HT1080 (cell line): ENCODE measurements at places on chromosomes 5 and 9. TPM values are rescaled to one million over a fixed set of nuclear protein-coding genes. Genes with fewer than 3 reads are reported as not detected.

The TXNDC8 gene
- total RNA-seq, result not detected in 2 replicates

- peak; percentile 74 for DNase-seq
Measured at GRCh38 chr5:5271786-5272321, 131.7 kb downstream of the ADAMTS16 start.

GRCh38 chr5:66519626-66520025 is 76.6 kb upstream of the MAST4 start:
- peak; percentile 17 for DNase-seq

DNA sequence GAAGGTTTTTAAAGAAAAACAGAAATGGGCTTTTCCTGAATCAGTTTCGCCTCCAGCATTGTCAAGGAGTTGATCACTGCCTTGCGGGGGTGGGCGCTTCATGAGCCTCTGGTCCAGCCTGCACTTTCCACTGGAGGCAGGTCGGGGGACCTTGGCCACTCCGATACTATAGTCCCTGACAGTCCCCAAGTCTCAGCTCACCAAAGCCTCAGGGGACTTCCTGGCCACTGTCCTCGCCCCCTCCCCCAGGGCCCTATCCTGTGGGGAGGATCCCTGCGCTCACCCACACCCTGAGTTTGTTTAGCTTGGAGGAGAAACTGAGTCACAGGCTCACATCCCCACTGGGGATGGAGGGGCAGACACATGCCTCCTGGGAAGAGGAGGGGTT is 1.4 kb downstream of the SLC6A19 start:
- DNase-seq, result no peak

DNA sequence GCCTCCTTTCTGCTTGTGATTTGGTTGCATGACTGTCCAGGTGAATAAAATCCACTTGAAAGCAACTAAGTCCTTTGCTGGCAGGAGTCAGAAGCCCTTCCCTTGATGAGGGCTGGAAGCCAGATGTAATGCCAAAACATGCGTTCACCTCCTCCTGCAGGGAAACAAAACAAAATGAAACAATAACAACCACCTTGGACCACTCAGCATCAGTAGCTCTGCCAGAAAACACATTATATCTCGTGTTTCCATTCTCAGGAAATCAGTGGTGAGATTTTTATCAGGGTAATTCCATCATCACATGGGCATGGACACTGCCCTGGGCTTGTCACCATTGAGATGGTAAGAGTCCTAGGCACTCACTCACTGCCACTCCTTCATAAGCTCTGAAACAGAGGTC is 350.3 kb upstream of the ACTBL2 start:
- no peak for DNase-seq

The NPR3 gene
- 0.29 and 0.50 TPM in 2 replicates for total RNA-seq

- DNase-seq, result no peak
Measured at GRCh38 chr9:110538647-110539041, 40.9 kb downstream of the SVEP1 start.

- DNase-seq, result peak; percentile 56
Measured at GRCh38 chr9:86341007-86341491, 13.2 kb downstream of the TUT7 start.

DNA sequence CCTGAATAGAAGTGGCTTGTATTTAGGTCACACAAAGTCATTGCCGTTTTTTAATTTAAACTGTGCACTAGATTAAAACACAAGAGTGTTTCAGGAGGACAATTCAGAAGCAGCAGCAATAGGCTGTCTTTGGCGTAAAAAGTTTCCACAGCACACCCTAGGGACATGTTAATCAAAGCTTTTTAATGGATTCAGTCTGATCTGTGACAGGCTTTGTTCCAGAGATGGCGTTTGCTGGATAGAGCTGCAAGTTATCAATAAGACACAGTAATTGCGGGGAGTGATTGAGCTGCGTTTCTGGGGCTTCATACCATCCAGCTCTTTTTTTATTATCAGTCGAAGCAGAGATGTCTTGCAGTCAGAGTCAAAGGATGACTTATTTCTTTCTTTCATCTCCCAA is 300.3 kb downstream of the ZNF608 start:
- DNase-seq, result no peak

DNA sequence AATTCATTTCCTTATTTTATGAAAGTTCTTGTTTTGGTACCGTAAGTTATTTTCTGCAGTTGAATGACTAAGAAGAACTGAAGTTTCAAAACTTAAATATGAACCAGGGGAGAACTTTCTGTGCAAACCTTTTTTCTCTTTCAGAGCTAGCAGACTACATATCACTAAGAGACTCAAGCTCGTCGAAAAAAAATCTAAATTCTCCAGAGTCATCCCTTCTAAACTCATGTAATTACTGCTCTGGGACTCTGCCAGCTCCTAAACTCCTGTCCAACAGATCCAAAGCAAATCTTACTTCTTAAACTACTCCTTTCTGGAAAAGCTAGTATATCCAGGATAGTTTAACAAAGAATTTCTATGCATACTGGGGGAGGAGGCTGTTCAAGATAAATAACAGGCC is 87.0 kb upstream of the NR5A1 start:
- no peak for DNase-seq

The NR4A3 gene
- total RNA-seq, result 0.03 and 0.23 TPM in 2 replicates

The SOHLH1 gene
- total RNA-seq, result 0.23 TPM in 1 of 2 replicates, not detected in the other

- no peak for DNase-seq
Measured at GRCh38 chr9:134318941-134319305, 7.3 kb upstream of the RXRA start.

- DNase-seq, result no peak
Measured at GRCh38 chr5:138543730-138544104, 681 bp upstream of the ETF1 start.

The ZNF484 gene
- total RNA-seq, result 4.9 and 5.5 TPM in 2 replicates

- no peak for DNase-seq
Measured at GRCh38 chr9:73183917-73184861, 32.5 kb downstream of the ANXA1 start.

DNA sequence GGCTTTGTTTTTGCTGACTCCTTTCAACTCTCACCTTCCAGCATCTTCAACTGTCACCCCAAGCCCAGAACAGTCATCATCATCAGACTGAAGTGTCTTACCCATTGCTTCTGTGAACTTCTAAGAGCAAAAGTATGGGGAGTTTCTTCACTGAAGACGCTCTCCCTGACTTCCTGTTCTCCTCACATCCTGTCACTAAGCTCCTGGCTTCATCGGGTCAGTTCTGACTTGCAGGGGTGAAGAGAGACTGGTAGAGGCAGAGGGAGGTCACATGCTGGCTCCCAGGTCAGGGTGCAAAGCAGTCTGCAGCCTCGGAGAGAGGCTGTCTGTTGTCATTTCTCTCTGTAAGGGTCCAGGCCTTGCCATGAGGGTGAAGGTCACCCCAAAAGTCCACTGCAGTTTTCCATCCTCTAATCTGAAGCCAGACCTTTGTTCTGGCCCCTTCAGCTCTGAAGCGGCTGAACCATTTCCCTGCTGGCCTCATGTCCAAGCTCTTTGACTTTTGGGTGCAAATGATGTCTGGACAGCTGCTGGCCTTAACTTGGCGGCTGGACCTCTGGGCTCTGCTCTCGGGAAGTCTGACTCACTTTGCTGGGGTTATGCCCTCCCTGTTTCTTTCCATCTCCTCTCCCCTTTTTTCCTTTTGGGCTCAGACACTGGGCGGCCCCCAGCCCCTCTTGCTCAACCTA is 305.0 kb downstream of the RAB3C start:
- no peak for DNase-seq

DNA sequence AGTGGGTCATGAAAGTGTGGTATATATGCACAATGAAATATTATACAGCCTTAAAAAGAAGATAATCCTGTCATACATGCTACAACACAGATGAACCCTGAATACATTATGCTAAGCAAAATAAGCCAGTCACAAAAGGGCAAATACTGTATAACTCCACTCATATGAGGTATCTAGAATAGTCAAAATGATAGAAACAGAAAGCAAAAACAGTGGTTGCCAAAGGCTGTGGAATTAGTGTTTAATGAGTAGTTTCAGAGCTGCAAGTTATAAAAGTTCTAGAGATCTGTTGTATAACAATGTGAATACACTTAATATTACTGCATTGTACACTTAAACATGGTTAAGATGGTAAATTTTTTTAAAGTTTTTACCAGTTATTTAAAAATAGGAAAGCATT is 135.0 kb downstream of the OXCT1 start:
- DNase-seq, result no peak

GRCh38 chr5:139708434-139708861 is 60.3 kb downstream of the CXXC5 start:
- no peak for DNase-seq

DNA sequence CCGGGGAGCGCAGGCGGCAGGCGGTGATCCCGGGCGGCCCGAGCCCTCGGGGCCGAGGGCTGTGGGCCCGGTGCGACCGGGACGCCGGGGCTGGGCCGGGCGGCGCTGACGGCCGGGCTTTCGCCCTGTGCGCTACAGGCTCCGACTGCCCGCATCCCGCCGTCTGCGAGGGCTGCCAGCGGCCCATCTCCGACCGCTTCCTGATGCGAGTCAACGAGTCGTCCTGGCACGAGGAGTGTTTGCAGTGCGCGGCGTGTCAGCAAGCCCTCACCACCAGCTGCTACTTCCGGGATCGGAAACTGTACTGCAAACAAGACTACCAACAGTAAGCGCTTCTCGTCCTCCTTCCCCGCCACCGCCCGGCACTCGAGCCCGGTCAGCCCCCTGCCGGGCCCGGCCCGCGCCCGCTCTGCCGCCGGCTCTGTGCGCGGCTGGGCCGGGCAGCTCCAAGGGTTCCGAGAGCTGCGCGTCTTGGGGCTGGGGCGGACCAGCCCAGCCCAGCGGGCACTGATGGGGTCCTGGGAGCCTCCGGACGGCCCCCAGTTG is 1.6 kb downstream of the LMX1B start:
- no peak for DNase-seq

DNA sequence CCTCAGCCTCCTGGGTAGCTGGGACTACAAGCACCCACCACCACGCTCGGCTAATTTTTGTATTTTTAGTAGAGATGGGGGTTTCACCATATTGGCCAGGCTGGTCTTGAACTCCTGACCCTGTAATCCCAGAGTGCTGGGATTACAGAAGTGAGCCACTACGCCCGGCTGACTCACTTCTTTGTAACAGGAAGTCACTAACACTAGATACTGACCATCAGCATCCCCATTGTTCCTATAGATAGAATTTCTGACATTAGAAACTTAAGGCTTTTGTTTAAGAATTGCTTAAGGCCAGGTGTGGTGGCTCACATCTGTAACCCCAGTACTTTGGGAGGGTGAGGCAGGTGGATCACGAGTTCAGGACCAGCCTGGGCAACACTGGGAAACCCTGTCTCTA is 42.2 kb downstream of the LEAP2 start:
- DNase-seq, result peak; percentile 64

DNA sequence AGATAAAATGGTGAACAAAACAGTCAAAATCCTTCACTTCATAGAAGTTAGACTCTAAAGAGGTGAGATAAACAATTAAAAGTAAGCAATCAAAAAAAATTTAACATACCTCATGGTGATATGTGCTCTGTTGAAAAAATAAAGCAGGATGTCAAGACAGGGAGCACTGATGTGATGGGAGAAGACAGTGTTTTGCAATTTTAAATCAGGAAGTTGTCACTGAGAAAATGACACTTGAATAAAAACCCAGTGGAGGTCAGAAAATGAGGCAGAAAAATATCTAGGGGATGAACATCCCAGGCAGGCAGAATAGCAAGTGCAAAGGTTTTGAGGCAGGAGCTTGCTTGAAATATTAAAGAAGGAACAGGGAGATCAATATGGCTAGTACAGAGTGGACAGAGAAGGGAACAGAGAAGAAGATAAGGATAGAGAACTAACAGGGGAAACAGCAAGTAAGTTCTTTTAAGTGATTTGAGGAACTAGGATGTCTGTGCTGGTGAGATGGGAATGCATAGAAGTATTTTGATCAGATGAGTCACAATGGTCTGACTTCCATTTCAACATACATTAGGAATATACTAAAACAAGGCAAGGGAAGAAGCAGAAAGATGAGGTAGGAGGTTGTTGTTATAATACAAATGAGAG is 130.4 kb downstream of the CHSY3 start:
- peak; percentile 56 for DNase-seq

The NSG2 gene
- total RNA-seq, result not detected in 2 replicates

DNA sequence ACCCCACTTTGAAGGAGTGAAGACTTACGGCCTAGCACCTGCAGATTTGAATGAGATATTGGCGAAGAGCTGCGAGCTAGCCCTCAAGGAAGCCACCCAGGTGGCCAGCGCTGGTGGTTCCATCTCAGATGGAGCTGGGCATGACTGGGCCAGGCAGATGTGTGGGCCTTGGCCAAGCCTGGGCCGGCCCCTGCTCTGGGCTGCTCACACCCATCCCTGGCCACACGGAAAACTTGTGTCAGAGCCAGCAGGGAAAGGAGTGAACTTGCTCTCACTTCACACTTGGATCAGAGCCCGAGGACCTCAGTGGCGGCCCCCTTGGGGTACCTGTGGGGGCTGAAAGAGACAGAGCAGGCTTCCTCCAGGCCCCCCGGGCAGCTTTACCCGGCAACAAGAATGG is 44.2 kb downstream of the ROPN1L start:
- no peak for DNase-seq

DNA sequence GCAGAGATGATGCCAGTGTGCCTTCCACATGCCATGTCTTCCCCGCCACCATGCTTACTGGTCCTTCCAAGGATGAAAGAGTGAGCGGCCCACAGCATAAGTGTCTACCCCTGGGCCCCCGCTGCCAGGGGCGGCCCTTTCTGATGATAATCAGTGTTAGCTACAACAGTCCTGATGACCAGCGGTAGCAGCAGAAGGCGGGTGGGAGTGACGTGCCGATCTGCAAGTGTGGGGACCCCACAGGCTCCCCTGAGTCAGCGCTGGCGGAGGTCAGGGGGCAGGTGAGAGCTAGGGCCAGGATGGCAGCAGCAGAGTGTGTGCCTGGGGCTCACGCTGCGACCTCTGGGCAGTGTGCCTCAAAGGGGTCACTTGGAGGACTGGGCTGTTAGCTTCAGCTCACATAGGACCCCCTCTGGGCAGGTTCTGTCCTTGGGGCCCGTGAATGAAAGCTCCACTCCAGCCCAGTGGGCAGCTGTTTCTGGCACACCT is 80.4 kb downstream of the HMCN2 start:
- DNase-seq, result no peak

- no peak for DNase-seq
Measured at GRCh38 chr5:589588-589987, 22.6 kb upstream of the CEP72 start.

The KLHL3 gene
- 0.42 and 0.47 TPM in 2 replicates for total RNA-seq

The IDNK gene
- 2.2 and 2.4 TPM in 2 replicates for total RNA-seq

DNA sequence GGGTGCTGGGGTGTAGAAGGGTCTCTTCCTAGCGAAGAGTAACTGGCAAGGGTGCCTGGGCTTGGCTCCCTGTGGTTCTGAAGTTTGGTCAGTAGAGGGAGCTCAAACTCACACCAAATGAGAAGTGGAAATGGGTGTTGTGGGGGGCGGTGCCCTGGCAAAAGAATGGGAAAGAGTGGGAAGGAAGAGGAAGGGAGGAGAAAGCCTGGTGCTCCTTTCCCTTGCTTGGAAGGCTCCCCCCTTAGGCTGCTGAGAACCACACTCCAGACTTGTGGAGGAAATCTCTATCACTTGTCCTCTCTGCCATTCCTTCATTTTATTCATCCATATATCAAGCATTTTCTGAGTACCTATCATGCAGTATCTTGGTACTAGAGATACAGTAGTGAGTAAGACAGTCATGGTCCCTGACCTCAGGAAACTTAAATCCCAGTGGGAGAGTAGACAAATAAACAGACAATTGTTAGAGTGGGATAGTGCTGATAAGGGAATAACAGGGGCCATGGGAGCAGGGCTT is 13.0 kb downstream of the SLC4A9 start:
- DNase-seq, result peak; percentile 81

The FBP2 gene
- total RNA-seq, result not detected in 2 replicates

- no peak for DNase-seq
Measured at GRCh38 chr9:136135326-136136126, 16.9 kb upstream of the TMEM250 start.
